Fibroblast of the conjunctiva (primary cell): ENCODE measurements at places on chromosomes 11 and 22.

GRCh38 chr11:15236559-15236958 lies 121.8 kb downstream of the INSC start:
- no peak for DNase-seq

DNA sequence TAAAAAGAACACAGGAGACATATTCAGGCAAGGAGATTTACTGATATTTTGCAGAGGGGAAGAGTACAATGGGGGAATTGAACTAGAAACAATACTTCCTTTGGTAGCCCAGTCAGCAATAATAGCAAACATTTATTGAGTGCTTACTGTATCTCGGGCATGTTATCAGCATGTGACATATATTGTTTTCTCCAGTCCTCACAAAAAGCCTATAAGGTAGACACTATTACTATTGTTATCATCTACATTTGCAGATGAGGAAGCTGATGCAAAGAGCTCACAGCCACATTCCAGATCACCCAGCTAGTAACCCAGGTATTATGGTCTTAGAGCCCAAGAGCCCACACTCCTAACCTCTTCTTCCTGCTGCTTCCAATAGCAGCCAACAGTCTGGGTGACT lies 27.9 kb downstream of the NAV2 start:
- no peak for DNase-seq

- DNase-seq, result no peak
Measured at GRCh38 chr11:86287468-86287796, 14.6 kb upstream of the HIKESHI start.

DNA sequence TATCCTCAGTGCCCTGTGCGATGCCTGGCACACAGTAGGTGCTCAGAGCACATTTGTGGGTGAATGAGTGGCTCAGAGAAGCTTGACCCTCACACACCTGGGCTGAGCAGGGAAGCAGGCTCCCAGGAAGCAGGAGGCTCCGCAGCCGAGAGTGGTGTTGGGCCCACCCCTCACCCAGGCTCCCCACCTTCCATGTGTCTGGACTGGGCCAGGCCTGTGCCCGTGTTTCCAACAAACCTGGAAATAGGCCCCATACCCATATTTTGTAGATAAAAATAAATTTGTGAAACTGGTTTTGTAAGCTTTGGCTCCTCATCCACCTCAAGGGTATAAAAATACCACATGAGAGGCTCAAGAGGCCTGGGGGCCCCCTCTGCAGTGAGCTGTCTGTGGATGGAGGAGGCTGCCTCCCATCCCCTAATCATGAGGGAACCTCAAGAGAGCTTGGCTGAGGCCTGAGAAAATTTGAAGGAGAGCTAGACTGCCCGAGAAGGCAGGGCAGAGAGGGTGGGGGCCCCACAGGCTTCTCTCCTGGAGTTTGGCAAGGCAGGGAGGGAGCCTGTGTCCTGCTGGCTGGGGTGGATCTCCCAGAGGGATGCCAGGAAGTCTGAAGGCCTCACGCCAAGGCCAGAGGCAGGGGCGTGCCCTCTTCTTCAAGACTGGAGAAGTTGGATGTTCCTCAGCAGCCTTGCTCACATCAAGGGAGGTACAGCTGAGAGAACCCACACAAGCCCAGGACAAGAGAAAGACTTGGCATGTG lies 147.0 kb upstream of the NECTIN1 start:
- no peak for DNase-seq

- DNase-seq, result no peak
Measured at GRCh38 chr11:68969386-68969785, 11.4 kb downstream of the MRGPRD start.
